SHP77 treated with DMSO at 0.1 percent for 48 hours (cell line): ENCODE measurements at places on chromosomes 5 and 9.

DNA sequence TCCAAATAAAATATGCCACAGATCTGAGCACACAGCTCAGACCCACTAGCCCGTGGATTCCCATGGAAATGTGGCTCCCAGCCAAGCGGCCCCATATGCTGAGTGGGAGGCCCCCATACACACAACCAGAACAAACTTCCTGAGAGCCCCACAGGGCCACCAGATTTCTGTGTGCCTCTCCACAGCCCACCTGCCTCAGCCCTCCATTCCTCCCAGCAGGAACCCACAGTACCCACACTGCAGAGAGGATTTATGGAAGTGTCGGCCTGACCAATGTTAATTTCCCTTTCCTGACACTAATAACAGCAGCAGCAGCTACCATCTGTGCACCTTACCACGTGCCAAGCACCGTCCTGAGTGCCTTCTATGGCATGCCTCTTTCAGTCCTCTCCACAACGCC is 99.3 kb upstream of the SPOCK1 start:
- no peak for DNase-seq

GRCh38 chr9:97918611-97919010 is 3.7 kb downstream of the TRMO start:
- DNase-seq = no peak

GRCh38 chr5:61280205-61280604 is 51.9 kb upstream of the ZSWIM6 start:
- DNase-seq = peak; percentile 68

DNA sequence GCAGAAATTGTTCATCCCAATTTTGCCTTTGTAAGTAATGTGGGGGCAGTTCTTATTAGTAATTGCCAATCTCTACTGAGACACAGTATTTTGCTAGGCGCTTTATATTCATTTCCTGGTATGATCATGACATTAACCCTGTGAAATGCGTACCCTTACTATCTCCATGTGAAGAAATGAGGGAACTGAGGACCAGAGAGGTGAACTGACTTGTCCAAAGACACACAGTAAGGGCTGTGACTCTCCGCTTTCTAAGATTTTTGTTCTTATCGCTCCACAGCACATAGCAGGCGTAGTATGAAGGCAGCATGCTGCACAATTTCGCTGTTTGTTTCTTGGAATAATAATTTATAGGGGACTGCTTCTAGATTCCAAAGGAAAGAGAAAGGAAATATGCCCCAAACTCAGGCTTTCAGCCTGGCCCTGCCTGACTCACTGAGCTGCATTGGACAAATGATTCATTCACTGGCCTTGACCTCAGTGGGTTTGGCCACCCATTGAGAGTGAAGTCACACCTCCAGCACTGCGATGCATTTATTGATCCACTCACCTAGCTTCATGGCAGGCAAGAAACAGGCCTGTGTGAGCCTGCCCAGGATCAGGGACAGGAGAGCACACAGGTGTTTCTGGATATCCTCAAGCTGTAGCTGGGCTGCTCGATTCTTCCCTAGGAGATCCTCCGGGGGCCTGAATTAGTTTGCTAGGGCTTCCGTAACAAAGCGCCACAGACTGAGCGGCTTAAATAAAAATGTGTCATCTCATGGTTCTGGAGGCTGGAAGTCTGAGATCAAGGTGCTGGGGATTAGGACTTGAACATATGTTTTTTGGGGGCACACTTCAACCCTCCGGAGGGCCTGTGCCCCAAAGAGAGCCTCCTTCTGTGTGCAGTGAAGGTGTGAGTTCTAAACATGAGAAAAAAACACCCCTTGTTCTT is 7.2 kb upstream of the DUSP1 start:
- no peak for DNase-seq

- DNase-seq = no peak
Measured at GRCh38 chr9:87088192-87088591, 140.9 kb upstream of the GAS1 start.

- DNase-seq = no peak
Measured at GRCh38 chr9:113783475-113783874, 92.6 kb upstream of the ZNF618 start.

GRCh38 chr9:119167876-119168275 is 201.4 kb downstream of the BRINP1 start:
- DNase-seq = no peak

GRCh38 chr5:38187532-38187931 is 70.8 kb upstream of the EGFLAM start:
- DNase-seq = no peak

DNA sequence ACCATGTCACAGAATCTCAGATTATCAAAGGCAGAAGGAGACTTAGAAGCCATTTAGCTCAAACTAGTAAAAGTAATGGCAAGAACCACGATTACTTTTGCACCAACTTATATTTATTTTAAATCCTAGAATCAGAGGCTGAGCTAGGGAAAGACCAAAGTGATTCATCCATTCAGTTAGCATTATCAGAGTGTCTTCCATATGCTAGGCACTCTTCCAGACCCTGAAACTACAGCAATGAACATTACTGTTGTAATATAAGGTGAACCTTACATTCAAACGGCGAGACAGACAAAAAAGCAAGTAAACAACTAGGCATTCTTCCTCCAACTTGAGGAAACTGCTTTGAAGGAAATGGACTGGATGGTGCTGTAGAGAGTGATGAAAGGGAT is 7.9 kb downstream of the PDE6A start:
- DNase-seq = no peak

GRCh38 chr9:38671748-38672147 is 48.2 kb downstream of the FAM240B start:
- DNase-seq = no peak

DNA sequence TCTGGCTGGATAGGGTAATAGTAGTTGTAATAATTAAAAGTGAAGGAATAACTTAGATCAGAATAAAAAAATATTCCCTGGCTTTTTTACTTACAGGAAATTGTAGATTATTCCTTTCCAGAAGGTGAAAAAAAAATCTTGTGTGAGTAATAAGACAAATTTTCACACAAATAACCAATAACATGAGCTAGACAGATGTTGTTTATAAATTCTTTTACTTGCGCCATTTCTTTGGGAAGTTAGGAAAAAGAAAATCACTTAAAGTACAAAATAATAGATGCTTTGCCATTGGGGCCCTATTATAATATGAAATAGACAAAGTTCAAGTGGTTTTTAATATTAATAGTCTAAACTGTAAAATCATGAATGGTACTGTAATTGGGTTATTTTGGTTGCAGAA is 204.1 kb downstream of the ARRDC3 start:
- no peak for DNase-seq

DNA sequence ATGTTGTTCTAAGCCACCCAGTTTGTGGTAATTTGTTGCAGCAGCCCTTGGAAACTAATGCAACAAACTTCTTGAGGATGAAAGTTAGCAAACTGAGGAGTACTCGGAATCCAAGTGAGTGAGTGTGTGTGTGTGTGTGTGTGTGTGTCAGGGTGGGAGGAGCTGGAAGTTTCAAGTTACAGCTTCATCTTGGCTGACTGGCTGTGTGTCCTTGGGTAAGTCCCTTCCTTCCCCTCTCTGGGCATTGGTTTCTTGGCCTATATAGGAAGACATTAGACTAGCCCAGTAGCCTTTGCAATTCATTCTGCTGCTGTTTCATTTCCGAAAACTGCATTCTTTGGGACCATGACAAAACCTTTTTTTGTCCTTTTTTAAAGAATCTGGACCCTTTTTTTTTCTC is 157.2 kb downstream of the MELK start:
- no peak for DNase-seq

DNA sequence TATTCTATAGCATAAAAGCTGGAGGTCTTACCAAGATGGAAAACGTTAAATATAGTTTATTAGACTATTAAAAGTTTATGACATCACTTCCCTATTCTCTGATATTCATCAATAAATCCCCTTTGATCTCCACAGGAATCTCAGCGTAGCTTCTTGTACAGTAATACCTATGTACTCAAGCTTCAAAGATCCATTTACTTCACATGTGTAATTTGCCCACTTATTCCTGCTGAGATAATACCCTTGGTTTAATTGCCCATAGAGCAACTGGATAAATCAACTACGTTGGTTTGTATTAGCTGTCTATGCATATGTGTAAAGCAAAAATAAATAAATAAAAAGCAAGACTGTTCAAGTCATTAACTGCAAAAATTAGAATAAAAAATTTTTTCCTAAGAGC is 219.7 kb downstream of the EFNA5 start:
- no peak for DNase-seq

DNA sequence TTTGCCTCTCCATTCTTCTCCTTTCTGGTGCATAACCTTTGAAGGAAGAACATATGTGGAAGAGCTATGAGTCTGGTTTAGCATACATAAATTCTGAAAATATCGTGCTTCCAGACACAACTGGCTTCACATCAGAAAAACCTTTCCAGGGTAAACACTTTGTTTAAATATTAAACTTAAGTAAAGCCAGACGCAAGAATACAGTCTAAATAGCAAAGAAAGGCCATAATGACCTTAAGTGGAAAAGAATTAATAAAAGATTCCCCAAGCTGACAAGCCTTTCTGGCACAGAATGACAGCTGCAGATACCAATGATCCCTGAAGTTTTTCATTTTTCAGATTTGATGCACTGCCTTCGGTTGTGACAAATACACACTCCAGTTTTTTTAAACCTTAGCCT is 13.5 kb upstream of the TSSK1B start:
- DNase-seq = no peak

- DNase-seq = no peak
Measured at GRCh38 chr5:176881816-176882566, 17.2 kb downstream of the HK3 start.

- no peak for DNase-seq
Measured at GRCh38 chr9:113548221-113549041, 84.9 kb downstream of the RGS3 start.
